ENCODE measurements at places on chromosomes 6 and 20.
A peak's percentile ranks its signal among the peaks of the same experiment; 100 is the strongest.

DNA sequence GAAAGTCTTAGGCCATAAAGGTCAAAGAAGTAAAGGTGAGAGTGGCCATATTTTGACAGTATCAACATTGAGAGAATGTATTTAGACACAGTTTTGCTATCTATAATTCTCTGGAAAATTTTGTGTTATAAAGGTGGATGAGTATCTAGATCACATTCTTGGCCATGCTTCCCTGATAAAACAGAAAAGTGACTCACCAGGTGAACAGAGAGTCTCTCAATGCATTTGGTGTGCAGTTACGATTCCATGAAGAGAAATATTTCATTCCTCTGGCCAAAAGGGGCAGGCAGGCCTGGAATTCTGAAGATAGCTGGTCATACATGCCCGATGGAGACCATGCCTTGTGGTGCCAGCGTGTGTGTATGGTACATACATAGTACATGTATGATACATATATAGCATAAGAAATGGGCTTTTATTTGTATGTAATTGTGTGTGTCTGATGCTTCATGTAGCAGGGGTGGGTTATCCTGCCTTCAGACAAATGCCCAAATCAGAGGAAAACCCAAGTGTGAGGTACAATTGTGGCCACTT lies 164.0 kb downstream of the SOBP start:
- DNase-seq = no peak

DNA sequence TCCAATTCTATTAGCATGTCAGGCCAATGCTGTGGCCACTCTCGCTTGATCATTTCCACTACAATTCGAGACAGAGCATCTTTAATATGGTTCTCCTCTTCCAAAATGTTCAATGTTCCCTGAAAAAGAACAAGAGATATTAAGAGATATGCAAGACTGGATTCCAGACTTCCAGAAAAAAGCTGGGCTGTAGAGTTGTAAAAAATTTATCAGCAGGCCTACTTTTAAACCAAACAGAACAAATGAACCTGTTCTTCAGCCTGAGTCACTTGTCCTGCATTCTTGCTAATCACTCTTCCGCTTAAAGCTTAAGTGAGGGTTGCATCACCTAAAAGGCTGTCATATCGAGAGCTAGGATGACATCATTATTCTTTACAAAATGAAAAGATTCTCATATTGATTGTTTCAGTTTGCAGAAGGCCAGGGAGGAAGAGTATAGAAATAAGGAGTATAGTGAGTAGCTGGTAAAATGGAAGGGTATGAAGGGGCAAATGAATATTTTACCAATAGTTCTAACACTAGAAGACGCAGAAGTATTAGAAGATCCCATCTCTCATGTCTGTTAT lies 4.9 kb downstream of the XPO5 start:
- DNase-seq = no peak

- no peak for DNase-seq
Measured at GRCh38 chr20:16228722-16229121, 344.5 kb downstream of the KIF16B start.

DNA sequence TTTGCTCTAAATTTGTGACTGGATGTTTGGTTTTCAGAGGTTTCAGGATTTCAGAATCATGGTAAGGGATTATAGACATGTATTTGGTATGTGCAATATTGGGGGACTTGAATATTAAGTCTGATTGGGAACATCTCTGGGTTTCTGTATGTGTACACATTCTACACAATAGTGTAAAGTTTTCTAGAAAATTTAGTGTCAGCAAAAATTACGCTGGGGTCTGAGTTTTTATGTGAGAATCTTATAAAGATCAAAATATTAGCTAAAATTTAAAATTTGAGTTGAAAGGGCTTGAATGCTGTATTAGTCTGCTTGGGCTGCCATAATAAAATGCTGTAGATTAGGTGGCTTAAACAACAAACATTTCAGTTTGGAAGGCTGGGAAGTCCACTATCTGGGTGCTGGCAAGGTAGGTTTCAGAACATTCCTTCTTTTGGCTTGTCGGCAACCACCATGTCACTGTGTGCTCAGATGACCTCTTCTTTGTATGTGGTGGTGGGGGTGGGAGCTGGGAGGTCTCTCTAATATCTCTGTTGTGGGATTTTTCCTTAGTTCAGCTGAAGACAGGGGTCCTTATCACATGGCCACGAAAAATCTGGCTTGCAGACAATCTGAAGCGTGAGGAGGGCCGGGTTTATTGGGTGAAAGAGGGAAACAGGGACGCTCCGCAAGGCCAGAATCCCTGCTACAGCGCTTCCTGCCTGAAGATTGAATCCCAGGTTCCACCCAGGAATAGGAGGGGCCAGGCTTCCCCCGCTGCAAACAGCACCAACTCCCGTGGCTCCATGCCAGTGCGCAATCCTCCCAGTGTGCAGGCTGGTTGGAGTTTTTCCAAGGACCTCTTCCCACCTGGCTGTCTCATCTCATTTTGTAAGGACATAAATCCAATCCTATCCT lies 299.7 kb downstream of the PLCB1 start:
- no peak for DNase-seq

- no peak for DNase-seq
Measured at GRCh38 chr6:158911746-158912480, 88.1 kb downstream of the RSPH3 start.

GRCh38 chr6:110158479-110158878 lies 21.0 kb downstream of the WASF1 start:
- DNase-seq = no peak

DNA sequence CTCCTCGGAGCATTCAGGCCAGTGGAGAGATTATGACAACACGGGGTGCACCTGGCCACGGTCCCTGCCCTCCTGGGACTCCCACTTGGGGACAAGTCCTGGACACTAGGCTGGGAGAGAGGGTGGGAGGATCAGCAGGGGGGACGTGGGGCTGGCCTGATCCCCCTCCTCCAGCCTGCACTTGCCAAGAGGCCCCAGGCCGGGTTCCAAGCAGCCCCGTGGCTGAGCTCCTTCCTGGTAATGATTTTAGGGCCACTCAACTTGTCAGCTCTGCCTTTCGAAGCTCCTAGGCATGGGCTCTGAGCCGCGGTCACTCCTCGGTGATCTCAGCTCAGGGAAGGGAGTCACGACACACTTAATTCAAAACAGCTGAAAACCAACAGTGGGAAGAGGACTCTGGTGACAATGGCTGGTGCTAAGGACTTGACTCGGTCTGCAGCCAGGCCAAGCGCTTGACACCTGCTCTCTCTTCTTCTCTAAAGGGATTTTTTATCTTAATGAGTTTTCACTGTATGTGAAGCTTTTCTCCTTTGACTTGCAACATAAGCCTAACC lies 161.7 kb downstream of the BMP7 start:
- no peak for DNase-seq

DNA sequence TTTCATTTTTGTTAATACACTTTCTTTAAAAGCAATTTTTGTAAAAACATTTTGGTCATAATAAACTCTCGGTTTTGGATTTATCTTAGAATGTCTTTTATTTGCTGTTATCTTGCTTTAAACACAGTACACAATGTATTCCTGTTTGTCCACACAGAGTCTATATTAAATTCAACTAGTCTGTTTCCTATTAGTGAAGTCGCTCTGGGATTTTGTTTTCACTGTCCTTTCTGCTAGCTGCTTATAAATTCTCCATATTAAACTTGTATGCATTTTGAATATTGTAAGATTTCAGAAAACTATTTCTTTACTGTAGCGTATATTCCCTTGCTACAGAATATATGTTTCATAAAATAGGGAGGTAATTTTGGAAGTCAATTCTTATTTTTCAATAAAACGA lies 630.2 kb downstream of the HDGFL1 start:
- DNase-seq = no peak

DNA sequence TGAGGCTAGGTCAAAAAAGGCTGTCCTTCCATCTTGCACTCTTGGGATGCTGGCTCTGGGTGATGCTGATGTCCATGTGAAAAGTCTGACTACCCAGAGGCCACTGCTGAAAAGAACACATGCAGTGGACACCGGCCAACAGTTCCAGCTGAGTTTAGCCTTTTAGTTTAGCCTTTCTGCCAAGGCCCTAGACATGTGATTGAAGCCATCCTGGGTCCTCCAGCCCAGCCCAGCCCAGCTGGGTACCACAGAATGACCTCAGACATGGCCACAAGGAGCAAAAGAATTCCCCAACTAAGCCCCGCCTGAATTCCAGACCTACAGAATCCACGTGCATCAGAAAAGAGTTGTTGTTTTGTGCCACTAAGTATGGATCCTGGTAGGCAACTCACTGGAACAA lies 17.4 kb downstream of the PIGT start:
- peak; percentile 20 for DNase-seq

DNA sequence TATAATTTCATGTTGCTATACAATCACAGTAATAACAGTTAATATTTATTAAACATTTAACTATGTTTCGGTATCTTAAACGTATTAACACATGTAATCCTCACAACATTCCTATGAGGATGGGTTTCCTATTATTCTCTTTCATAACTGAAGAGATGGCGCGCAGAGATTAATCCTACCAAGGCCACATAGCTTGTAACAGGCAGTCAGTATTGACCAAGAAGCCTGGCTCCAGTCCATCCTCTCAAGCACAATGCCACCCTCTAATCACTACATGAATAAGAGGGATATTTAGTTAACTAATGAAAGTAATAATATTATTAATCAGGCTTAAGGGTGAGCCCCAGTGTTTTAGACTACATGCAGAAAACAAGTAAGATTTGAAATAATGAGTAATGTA lies 149.7 kb upstream of the SIM1 start:
- DNase-seq = no peak

GRCh38 chr20:33441142-33441955 lies 2.2 kb downstream of the SNTA1 start:
- no peak for DNase-seq

DNA sequence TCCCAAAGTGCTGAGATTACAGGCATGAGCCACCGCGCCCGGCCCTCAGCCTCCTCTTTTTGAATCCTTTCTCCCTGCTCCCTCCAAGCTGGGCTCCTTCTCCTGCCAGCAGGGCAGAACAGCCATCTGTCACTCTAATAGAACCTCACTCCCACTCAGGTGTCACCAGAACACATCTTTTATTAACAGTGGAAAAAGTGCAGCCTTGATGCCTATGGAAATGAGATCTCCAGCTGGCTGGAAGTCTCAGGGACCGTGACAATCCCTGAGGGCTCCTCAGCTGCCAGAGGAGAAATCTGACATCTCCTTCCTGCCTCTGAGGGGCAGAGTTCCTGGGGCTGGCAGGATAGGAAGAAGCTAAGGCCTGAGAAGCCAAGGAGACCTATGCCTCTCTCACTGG lies 28.0 kb downstream of the TMC2 start:
- no peak for DNase-seq

DNA sequence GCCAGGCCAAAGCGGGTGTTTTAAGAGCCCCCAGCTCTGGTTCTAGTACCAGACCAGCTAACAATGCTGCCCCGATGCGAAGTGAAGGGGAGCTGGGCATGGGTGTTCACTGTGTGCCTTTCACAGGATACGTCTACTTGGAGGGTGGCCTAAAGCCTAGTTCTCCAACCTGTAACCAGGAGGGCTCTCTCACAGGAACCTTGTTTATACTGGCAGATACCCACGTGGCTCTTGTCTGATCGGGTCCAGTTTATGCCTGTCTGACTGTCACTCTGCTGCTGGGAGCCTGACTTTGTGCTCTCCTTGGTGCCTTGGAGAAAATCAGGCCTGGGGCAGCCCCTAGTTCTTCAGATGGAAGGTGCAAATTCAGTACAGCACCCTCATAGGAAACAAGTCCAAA lies 60.2 kb upstream of the RNF144B start:
- no peak for DNase-seq

DNA sequence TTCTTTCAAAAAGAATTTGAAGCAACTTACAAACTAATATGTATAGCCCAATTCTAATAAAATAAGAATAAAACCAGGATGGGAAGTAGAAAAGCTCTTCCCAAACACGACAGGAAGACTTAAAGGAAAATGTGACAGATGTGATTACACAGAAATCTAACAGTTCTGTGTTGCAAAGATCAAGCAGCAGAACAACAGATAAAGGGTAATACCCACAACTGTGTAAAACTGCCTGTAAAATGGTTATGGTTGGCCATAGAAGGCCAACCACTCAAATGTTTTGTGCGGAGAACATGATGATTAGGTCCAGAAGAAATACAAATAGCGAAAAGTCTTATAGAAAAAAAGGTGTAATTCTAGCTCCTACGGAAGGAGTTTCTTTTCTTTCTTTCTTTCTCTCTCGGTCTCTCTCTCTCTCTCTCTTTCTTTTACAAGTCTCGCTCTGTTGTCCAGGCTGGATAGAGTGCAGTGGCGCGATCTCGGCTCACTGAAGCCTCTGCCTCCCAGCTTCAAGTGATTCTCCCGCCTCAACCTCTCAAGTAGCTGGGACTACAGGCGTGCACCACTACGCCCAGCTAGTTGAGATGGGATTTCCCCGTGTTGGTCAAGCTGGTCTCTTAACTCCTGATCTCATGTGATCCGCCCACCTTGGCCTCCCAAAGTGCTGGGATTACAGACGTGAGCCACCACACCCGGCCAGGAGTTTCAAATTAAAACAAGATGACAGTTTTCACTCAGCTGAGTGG lies 128.5 kb downstream of the QRSL1 start:
- no peak for DNase-seq

GRCh38 chr6:15491255-15491985 lies 171.4 kb downstream of the DTNBP1 start:
- peak; percentile 61 for DNase-seq

DNA sequence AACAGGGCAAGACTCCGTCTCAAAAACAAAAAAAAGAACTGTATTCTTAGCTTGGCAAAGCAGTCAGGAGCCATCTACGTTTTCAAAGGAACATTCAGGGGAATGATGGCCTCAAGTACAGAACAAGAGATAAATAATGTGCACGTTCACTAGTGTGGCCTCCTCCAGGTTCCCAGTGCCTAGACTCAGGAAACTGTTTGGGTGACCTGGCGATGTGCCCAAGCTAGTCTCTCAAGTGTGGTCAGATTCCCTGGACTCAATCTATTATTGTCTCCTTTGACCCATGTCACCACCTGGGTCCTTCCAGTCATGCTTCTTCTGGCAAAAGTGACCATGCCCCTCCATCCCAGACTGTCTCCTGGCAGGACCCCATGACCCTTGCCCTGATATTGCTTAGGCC lies 23.7 kb downstream of the TRAF3IP2 start:
- no peak for DNase-seq

- no peak for DNase-seq
Measured at GRCh38 chr6:35916056-35916455, 4.8 kb downstream of the SRPK1 start.

DNA sequence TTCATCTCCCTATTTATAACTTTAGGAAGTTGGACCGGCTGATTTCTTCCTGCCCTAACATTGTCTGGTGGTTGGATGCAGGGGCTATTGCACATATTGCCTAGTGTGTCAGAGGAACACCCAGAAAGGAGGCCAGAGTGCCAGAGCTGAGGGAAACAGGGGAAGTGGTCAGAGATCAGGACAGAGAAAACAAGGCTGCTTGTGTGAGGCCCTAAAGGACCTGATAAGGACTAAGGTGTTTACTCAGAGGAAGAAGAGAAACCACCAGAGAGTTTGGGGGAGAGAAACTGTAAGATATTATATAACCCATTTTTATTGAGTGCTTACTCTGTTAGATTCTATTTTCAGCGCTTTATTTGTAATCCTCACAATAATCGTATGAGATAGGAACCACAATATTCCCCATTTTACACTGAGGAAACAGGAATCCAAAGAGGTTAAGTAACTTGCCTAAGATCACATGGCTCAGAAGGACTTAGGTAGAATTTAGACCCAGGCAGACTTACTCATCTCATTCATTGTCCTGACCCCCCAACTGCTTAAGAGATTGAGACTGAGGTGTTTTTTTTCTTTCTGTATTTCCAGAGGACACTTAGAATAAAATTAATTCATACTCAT lies 54.0 kb upstream of the REV3L start:
- DNase-seq = no peak
